A549 treated with RU486 at 1 μM for 4 hours (cell line): ENCODE measurements at places on chromosomes 12 and 14. TPM values are rescaled to one million over a fixed set of nuclear protein-coding genes. Genes with fewer than 3 reads are reported as not detected.

Gene STK38L
- total RNA-seq, result 9.8 to 17.0 TPM (median 13.6 TPM) in 5 replicates

Gene GLIPR1L1
- total RNA-seq, result not detected in 5 replicates

Gene RNF212B
- total RNA-seq, result not detected in 5 replicates

Gene ITGA7
- total RNA-seq, result 0.92 to 1.7 TPM (median 1.6 TPM) in 5 replicates

Gene LRP1
- total RNA-seq, result 16.3 to 22.4 TPM (median 19.3 TPM) in 5 replicates

Gene SERPINA6
- 0.49 to 1.9 TPM (median 0.66 TPM) in 5 replicates for total RNA-seq

Gene LAG3
- total RNA-seq, result 0.69 to 1.6 TPM (median 1.3 TPM) in 5 replicates

Gene KIF21A
- total RNA-seq, result 11.5 to 22.2 TPM (median 20.7 TPM) in 5 replicates

Gene NYNRIN
- 0.16 to 0.78 TPM (median 0.18 TPM) in 5 replicates for total RNA-seq

Gene CLEC6A
- total RNA-seq, result not detected in 5 replicates

Gene CRIP1
- total RNA-seq, result 1,579 to 1,853 TPM (median 1,750 TPM) in 5 replicates

Gene HELB
- total RNA-seq, result 0.90 to 1.7 TPM (median 1.6 TPM) in 5 replicates

Gene C14orf180
- not detected in 5 replicates for total RNA-seq

Gene RPL10L
- not detected in 5 replicates for total RNA-seq

Gene ARMH4
- total RNA-seq, result 0.30 to 0.99 TPM (median 0.55 TPM) in 5 replicates

Gene ART4
- 0.16 TPM in 1 of 5 replicates, not detected in the others for total RNA-seq

Gene TMEM233
- 0.06 to 0.13 TPM (median 0.07 TPM) in 3 of 5 replicates, not detected in the others for total RNA-seq

Gene ZC2HC1C
- total RNA-seq, result 3.0 to 4.3 TPM (median 3.3 TPM) in 5 replicates

Gene CPNE6
- total RNA-seq, result not detected in 5 replicates
